ENCODE measurements at places on chromosomes 6 and 20. TPM values are rescaled to one million over a fixed set of nuclear protein-coding genes. Genes with fewer than 3 reads are reported as not detected.
A peak's percentile ranks its signal among the peaks of the same experiment; 100 is the strongest.

DNA sequence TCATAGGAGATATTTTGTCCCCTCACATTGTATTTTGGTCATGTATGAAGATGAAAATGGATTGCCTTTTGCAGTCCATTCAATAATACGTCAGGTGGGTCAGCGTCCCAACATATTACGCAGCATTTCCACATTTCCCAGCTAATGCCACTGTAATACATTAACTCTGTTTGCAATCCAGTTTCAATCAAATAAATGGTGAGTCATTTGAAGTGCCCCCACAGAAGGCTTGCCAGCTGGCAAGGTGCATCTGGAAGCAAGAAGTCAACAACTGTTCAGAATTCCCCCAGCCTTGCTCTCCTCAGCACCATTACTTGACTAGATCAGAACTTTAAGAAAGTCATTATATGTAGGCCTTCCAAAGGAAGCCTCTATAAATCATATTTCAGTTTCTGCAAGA, 50.4 kb downstream of the PHACTR1 start:
- no peak overlapping the region for H3K27ac ChIP-seq
- H3K27me3 ChIP-seq, result peaks cover 3% of the 10 kb centered on the region

DNA sequence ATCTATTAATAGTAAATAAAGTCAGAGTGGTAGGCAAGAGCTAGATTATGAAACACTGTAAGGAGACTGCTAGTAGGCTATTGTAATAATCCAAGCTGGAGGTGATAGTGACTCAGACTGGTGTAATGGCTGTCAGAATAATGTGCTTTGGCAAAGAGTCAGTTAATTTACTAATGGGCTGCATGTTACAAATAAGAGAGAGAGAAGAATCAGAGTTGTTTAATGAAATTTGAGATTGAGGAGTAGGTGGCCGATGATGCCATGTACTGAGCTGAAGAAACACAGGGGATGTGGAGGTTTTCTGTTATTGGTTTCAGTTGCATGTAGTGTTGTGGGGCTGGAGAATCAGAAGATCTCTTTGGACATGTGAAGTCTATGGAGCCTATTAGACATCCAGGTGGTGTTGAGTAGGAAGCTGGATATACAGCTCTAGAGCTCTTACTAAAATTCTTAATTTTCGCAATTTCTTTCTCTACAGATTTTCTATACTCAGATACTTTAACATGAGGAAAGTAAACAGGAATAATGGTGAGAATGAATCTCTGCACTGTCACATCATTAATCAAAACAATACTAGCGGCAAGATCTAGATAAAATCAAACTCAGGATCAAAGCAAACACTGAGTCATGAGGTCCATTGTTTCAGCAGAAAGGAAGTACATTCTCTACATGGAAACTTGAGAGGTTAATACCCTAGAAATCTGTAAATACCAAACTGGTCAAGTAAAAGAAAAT, 167.7 kb downstream of the SIM1 start:
- no peak overlapping the region for H3K4me3 ChIP-seq
- no peaks in the 10 kb centered on the region for H3K36me3 ChIP-seq
- no peak overlapping the region for H3K27ac ChIP-seq
- H3K27me3 ChIP-seq, result peaks cover 3% of the 10 kb centered on the region
- no peaks in the 10 kb centered on the region for H3K4me1 ChIP-seq
- no peak for DNase-seq

DNA sequence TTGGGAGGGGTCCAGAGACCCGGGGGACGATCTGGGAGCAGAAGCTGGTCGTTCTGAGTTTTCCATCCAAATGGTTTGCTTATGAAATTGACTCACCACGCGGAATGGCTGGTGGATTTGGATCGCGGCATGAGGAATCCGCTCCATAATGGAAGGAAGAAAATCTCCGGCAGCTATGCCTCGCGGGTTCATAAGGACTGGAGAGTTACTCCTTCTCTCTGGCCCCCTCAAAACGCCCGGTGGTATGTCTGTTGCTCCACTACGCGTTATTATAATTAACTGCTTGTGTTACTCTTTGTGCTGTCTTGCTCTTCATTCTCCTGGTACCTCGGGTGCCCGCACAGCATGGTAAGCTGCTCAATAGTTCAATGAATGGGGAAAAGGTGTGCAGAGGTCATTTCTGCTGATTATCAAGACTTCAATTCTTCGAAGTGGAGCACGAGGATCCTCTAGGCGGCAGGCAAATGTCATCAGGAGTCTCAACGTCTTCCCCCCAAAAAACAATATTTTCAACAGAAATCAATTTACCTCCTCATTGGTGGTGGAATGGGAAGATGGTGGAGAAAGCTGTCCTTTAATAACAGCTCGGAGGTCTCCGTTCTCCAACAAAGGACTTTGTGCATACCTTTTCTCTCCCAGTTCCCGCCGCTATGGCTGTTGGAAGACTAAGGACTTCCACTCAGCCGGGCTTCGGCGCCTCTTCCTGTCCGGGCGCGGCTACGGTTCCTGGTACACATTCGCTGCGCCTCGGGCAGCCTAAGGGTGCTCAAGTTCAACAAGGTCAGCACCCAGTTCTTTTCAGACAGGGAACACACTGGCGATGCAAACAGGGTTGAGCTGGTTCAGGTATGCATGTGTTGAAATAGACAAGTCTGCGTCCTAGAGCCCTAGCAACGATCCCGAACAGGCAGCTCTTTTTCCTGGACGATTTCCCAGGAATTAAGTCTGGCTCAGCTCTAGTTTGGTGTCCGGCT, 9.2 kb upstream of the PRSS16 start:
- peaks cover 20% of the 10 kb centered on the region for H3K4me1 ChIP-seq
- no peaks in the 10 kb centered on the region for H3K36me3 ChIP-seq
- H3K4me3 ChIP-seq, result no peak overlapping the region
- no peak for DNase-seq

GRCh38 chr6:3913958-3914337, 64.8 kb downstream of the FAM50B start:
- DNase-seq, result no peak
- H3K36me3 ChIP-seq, result no peaks in the 10 kb centered on the region
- H3K4me3 ChIP-seq, result no peak overlapping the region
- H3K27me3 ChIP-seq, result peaks cover 5% of the 10 kb centered on the region
- no peak overlapping the region for H3K27ac ChIP-seq

SNPH gene
- 1.1 TPM for polyA plus RNA-seq

- no peak overlapping the region for H3K27ac ChIP-seq
- no peak overlapping the region for H3K4me3 ChIP-seq
- H3K27me3 ChIP-seq, result peaks cover 24% of the 10 kb centered on the region
- no peaks in the 10 kb centered on the region for H3K36me3 ChIP-seq
- no peak for DNase-seq
- peaks cover 8% of the 10 kb centered on the region for H3K4me1 ChIP-seq
Observed at GRCh38 chr6:83854001-83854501, 891 bp downstream of the RIPPLY2 start.

GRCh38 chr6:95365454-95365853, 211.9 kb upstream of the MANEA start:
- H3K27me3 ChIP-seq, result no peaks in the 10 kb centered on the region
- H3K4me1 ChIP-seq, result no peaks in the 10 kb centered on the region
- H3K27ac ChIP-seq, result no peak overlapping the region
- no peak for DNase-seq
- no peak overlapping the region for H3K4me3 ChIP-seq

DNA sequence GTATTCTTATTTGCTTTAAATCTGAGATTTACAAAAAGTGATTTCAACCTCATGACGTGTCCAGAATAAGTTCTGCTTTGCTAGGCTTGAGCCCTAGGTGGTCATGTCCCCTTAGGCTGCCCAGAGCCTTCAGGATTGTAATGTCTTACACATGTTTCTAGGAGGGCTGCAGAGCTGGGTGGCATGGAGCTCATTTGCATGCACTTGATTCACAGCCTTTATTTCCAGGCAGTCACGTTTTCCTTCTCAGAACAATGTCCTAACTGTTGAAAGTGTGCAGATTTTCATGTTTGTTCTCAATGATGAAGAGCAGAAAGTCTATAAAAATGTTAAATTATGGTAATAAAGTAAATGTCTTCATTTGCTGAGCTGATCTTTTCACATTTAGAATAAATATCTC, 448.6 kb upstream of the SOX4 start:
- no peak overlapping the region for H3K27ac ChIP-seq
- peaks cover 9% of the 10 kb centered on the region for H3K36me3 ChIP-seq
- no peak overlapping the region for H3K4me3 ChIP-seq
- no peaks in the 10 kb centered on the region for H3K4me1 ChIP-seq

MEP1A gene
- polyA plus RNA-seq, result not detected

- no peak overlapping the region for H3K4me3 ChIP-seq
- H3K36me3 ChIP-seq, result no peaks in the 10 kb centered on the region
- no peak overlapping the region for H3K27ac ChIP-seq
- H3K4me1 ChIP-seq, result no peaks in the 10 kb centered on the region
- DNase-seq, result no peak
Observed at GRCh38 chr6:9126878-9127560, 691.7 kb upstream of the SLC35B3 start.

PRDM13 gene
- not detected for polyA plus RNA-seq

LINC00237 gene
- polyA plus RNA-seq, result not detected

- H3K4me3 ChIP-seq, result peak within 1 kb of the TSS; percentile 70
- DNase-seq, result peak; percentile 26
- peak within 1 kb of the TSS; percentile 2 for H3K27ac ChIP-seq
- no peaks in the 10 kb centered on the region for H3K36me3 ChIP-seq
- H3K4me1 ChIP-seq, result peaks cover 17% of the 10 kb centered on the region
Observed at GRCh38 chr6:135851442-135852271, at the start of gene PDE7B. PDE7B (plus strand) TSS chr6:135851701.

TEAD3 gene
- not detected for polyA plus RNA-seq

- no peaks in the 10 kb centered on the region for H3K4me1 ChIP-seq
- no peaks in the 10 kb centered on the region for H3K36me3 ChIP-seq
- H3K27ac ChIP-seq, result no peak overlapping the region
Observed at GRCh38 chr6:11712760-11713159, 65.8 kb downstream of the ADTRP start.

GRCh38 chr6:21846541-21847451, 253.2 kb downstream of the SOX4 start:
- no peaks in the 10 kb centered on the region for H3K36me3 ChIP-seq
- H3K27ac ChIP-seq, result no peak overlapping the region
- peaks cover 7% of the 10 kb centered on the region for H3K4me1 ChIP-seq
- no peak overlapping the region for H3K4me3 ChIP-seq
- no peaks in the 10 kb centered on the region for H3K27me3 ChIP-seq

DNA sequence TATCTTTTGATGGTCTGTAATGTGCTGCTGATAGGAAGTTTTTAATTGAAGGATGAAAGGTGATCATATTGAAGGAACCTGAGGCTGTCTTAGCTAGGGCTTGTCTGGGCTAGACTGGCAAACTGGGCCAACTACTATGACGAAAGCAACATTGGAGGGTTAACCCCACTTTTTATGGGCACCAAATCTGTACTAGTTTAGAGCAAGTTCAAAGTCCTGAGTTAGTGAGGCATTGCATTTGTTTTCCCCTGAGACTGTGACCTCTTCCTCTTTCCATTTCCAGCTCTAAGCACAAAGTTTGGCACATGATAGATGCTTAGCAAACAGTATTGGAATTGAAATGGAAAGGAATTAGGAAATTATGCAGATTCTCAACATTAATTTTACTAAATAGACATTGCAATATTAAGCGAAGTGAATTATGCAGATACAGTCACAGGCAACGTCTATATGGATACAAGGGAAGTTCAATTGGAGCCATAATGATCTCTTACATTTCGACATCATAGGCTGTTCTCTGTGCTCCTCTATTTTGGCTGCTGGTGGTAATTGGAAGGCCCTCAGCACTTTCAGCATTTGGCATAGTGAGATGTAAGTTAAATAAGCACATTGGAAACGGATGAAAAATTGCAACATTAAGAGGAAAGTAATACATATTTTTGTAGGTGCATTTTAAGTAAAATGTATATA, 22.2 kb downstream of the CEP57L1 start:
- no peak overlapping the region for H3K4me3 ChIP-seq
- H3K27ac ChIP-seq, result no peak overlapping the region
- DNase-seq, result no peak
- H3K27me3 ChIP-seq, result peaks cover 2% of the 10 kb centered on the region

EEF1A2 gene
- polyA plus RNA-seq, result not detected

NAPB gene
- polyA plus RNA-seq, result 6.1 TPM

DNA sequence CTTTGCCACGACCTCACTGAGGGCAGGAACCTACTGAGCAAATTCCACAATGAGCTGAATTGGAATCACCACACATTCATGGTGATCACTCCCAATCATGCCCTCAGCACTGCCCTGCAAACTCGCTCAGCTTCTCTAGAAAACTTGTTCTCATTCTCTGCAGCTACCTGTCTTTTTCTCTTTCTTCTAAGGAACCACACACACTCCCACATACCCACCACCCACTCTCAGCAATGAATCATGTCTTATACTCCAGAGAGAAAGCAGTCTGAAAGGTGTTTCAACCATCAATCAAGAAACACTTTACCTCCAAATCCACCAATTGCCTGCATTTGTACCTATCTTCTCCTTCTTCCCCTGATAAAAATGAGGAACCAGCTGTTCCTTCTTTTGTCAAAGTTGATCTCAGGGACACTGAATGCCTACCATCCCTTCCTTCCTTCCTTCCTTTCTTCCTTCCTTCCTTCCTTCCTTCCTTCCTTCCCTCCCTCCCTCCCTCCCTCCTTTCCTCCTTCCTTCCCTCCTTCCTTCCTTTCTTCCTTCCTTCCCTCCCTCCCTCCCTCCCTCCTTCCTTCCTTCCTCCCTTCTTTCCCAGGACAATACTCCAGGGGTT, 84.6 kb upstream of the SGK1 start:
- H3K27ac ChIP-seq, result no peak overlapping the region
- no peak for DNase-seq
- no peaks in the 10 kb centered on the region for H3K4me1 ChIP-seq
- no peaks in the 10 kb centered on the region for H3K36me3 ChIP-seq

ABHD16B gene
- polyA plus RNA-seq, result not detected

LST1 gene
- polyA plus RNA-seq, result 42.3 TPM

DNA sequence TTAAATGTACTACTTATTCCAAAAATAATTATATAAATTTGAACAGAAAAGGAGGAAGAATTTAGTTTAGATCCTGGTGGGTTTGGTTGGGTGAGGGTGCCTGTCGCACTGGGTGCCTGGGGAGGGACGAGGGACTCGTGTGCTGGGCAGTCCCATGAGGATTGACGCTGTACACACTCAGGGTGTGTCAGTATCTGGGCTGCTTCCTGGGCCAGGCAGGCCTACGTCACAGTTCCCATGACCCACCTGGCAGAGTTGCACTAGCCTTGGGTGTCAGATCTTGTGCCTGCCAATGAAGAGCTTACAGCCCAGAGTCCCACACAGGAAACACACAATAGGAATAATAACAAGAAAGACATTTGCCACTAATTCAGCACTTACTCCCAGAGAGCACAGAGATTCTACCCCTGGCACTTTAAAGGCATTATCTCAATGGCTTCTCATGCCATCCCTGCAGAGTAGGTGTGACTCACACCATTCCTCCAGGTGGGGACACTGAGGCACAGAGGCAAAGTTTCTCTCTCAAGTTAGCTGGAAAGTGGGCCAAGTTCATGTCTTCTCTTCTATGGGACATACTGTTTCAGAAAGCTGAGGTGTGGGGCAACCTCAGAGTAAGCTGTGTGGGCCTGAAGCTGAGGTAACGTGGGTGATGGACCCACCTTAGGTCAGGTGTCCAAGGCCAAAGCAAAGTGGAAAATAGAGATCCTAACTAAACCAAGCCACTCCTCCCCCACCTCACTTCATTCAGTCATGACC, 1.3 kb upstream of the SDCBP2 start:
- H3K36me3 ChIP-seq, result no peaks in the 10 kb centered on the region
- no peak for DNase-seq
- no peak overlapping the region for H3K4me3 ChIP-seq
- H3K4me1 ChIP-seq, result peaks cover 6% of the 10 kb centered on the region
- peak overlapping the region; percentile 72 for H3K27ac ChIP-seq

GRCh38 chr6:144068794-144069193, 26.6 kb downstream of the SF3B5 start:
- H3K36me3 ChIP-seq, result no peaks in the 10 kb centered on the region
- no peak overlapping the region for H3K4me3 ChIP-seq
- peaks cover 14% of the 10 kb centered on the region for H3K27me3 ChIP-seq
- peaks cover 9% of the 10 kb centered on the region for H3K4me1 ChIP-seq
- no peak for DNase-seq

C6orf58 gene
- not detected for polyA plus RNA-seq

EFCAB8 gene
- not detected for polyA plus RNA-seq
